ENCODE measurements at places on chromosomes 16 and 17. TPM values are rescaled to one million over a fixed set of nuclear protein-coding genes. Genes with fewer than 3 reads are reported as not detected.

DNA sequence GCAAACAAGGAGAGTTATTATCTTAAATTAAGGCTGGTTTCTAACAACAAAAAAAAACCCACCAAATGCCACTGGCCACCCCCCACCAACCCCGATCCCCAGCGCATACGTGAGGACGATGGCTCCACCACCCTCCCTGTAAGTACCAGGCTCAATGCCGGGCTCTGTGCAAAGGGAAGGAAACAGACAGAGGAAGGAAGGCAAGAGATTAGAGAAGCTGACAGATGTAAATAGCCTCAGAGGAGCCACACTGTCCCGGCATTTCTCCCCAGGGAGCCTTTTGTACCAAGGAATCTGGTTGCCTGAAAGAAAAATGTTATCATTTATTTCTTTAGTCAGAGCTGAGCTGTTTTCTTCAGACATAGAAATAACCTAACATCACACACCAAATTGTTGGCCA, 13.1 kb downstream of the SOST start:
- H3K4me1 ChIP-seq, result no peaks in the 10 kb centered on the region
- H3K4me3 ChIP-seq, result no peak overlapping the region
- no peak for DNase-seq
- H3K36me3 ChIP-seq, result no peaks in the 10 kb centered on the region
- H3K27me3 ChIP-seq, result no peaks in the 10 kb centered on the region

Gene EPOP
- 1.9 TPM for total RNA-seq

- no peak for DNase-seq
- no peak overlapping the region for H3K4me3 ChIP-seq
- no peaks in the 10 kb centered on the region for H3K4me1 ChIP-seq
- H3K27ac ChIP-seq, result no peak overlapping the region
- H3K36me3 ChIP-seq, result no peaks in the 10 kb centered on the region
These were observed 616.3 kb upstream of the CDH8 start for GRCh38 chr16:62652441-62653120.

- no peak for DNase-seq
- no peak overlapping the region for H3K27ac ChIP-seq
- peaks cover 5% of the 10 kb centered on the region for H3K4me1 ChIP-seq
- H3K36me3 ChIP-seq, result peaks cover 61% of the 10 kb centered on the region
- no peaks in the 10 kb centered on the region for H3K27me3 ChIP-seq
These were observed 38.6 kb downstream of the LITAFD start for GRCh38 chr16:8920645-8921346.

DNA sequence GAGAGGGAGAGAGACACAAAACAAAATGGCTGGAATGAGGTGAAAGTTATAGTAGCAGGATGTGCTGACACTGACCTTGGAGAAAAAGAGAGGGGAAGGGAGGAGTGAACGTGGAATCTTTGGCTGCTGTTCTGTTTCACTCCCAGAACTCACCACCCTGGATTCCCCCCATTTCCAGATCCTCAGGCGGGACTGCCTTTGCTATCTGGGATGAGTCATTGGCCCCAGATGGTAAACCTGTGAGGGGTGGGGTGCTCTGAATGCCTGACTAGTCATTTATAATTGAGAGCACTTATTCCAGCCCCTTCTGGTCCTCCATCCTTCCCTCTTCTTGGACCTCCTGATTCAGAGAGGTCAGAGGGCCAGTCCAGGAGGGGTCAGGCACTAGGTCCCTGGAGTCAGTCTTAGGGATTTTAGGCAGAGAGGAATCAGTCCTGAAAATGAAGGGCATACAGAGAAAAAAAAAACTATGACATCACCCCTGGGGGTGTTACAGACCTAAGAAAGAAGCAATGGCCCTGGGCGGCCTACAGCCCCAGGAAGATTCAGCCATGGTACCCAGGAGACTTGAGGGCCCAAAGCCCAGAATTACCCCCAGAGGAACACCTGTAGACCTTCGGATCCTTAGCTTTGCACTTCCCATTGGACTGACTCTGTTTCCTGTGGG, 2.2 kb upstream of the ZG16 start:
- no peaks in the 10 kb centered on the region for H3K27me3 ChIP-seq
- H3K4me1 ChIP-seq, result no peaks in the 10 kb centered on the region
- H3K36me3 ChIP-seq, result no peaks in the 10 kb centered on the region
- DNase-seq, result no peak
- H3K4me3 ChIP-seq, result no peak overlapping the region

DNA sequence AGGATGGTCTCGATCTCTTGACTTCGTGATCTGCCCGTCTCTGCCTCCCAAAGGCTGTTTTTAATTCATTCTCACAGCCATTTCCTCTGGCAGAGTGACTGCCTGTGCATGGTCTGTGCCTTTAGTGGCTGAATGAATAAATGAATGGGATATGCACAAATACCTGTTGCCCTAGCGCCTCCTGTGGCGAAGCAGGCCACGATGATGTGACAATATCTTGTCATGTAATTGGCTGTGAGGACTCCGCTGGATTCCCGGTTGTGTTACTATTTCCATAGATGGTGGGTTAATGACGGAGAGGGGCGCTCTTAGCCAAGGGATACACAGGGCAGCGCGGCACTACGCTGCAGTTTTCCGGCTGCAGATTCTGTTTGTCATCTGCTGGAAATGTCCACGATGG, 26.8 kb upstream of the ENDOV start:
- DNase-seq, result no peak
- no peaks in the 10 kb centered on the region for H3K27me3 ChIP-seq
